Breast epithelium (tissue), 4 donors: ENCODE measurements at places on chromosomes 2 and 18. TPM values are rescaled to one million over a fixed set of nuclear protein-coding genes. Genes with fewer than 3 reads are reported as not detected.

GRCh38 chr2:62147610-62148301 lies 48.2 kb upstream of the B3GNT2 start:
- no peak overlapping the region for H3K4me3 ChIP-seq
- no peaks in the 10 kb centered on the region for H3K27me3 ChIP-seq
- no peak overlapping the region for H3K27ac ChIP-seq
- DNase-seq: no peak
- no peaks in the 10 kb centered on the region for H3K36me3 ChIP-seq
- no peaks in the 10 kb centered on the region for H3K4me1 ChIP-seq

GRCh38 chr2:8984855-8985254 lies 18.6 kb downstream of the MBOAT2 start:
- no peaks in the 10 kb centered on the region for H3K4me1 ChIP-seq
- no peaks in the 10 kb centered on the region for H3K27me3 ChIP-seq
- H3K4me3 ChIP-seq: no peak overlapping the region
- no peak for DNase-seq
- H3K36me3 ChIP-seq: no peaks in the 10 kb centered on the region

DNA sequence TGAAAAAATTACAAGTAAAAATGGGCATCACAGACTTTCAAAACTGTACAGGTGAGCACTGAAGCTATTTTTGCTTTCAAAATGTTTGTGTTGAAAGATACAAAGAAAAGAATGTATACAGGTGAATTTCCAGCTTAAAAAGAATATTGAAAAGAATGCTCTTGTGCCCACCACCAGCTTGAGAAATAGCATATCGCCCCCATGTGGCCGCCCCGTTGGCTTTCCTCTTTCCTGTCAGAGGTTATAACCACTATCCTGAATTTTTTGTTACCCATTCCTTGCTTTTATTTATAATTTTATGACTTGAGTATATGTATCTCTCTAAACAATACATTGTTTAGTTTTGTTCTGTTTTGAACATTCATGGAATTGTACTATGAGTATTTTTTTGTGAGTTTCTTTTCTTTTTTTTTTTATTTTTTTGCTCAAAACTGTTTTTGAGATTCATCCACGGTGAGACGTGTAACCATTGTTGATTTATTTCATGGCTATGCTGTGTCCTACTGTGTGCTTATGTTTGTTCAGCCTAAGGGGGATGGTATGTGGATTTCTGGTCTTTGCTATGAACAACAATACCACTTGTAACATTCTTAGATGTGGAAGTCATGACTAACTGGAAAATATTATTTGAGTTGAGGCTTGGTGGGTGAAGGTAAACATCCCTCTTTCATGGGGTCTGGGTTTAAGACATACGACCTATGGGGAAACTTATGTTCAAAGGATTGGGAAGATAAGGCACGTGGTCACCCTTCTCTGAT lies 11.6 kb downstream of the TRPM8 start:
- no peaks in the 10 kb centered on the region for H3K36me3 ChIP-seq
- H3K27me3 ChIP-seq: no peaks in the 10 kb centered on the region
- H3K4me3 ChIP-seq: no peak overlapping the region
- no peak for DNase-seq
- H3K27ac ChIP-seq: no peak overlapping the region
- no peaks in the 10 kb centered on the region for H3K4me1 ChIP-seq

DNA sequence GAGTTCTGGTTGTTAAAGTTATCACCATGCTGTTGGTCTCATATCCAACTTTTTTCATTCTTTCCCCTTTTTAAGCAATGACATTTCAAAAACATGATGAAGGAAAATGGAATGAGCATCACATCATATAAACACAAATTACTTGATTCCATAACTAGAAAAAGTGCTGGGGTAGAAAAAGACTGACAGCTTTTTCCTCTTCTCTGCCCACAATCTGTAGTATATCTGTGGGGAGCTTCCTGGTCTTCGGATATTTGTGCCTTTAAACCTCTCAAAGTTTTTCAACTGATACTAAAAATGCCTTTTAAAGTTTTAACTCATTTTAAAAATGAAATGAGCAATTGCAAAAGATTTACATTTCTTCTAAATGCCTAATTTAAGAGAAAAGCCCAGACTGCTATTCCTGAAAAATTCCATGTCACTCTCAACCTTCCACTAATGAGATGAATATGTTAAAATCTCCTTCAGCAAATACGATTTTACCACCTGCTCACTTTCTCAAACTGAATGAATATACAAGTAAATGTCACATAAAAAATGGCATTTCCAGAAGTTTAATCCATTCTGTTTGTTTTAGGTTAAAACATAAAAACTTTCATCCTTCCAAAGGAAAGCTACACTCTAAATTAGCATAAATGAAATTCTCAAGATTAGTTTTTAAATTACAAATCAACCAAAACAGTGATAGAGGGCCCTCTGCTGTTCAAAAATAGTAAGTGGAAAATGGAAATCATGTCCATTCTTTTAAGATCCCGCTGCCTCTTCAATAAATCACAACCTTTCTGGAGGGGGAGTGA lies 2.1 kb downstream of the DNAH7 start:
- no peak for DNase-seq
- H3K36me3 ChIP-seq: no peaks in the 10 kb centered on the region
- H3K4me3 ChIP-seq: no peak overlapping the region
- H3K4me1 ChIP-seq: no peaks in the 10 kb centered on the region
- H3K27ac ChIP-seq: no peak overlapping the region
- H3K27me3 ChIP-seq: no peaks in the 10 kb centered on the region

- H3K27me3 ChIP-seq: no peaks in the 10 kb centered on the region
- no peaks in the 10 kb centered on the region for H3K36me3 ChIP-seq
- DNase-seq: no peak
These were observed 23.0 kb downstream of the CYTIP start for GRCh38 chr2:157420771-157421323.

DNA sequence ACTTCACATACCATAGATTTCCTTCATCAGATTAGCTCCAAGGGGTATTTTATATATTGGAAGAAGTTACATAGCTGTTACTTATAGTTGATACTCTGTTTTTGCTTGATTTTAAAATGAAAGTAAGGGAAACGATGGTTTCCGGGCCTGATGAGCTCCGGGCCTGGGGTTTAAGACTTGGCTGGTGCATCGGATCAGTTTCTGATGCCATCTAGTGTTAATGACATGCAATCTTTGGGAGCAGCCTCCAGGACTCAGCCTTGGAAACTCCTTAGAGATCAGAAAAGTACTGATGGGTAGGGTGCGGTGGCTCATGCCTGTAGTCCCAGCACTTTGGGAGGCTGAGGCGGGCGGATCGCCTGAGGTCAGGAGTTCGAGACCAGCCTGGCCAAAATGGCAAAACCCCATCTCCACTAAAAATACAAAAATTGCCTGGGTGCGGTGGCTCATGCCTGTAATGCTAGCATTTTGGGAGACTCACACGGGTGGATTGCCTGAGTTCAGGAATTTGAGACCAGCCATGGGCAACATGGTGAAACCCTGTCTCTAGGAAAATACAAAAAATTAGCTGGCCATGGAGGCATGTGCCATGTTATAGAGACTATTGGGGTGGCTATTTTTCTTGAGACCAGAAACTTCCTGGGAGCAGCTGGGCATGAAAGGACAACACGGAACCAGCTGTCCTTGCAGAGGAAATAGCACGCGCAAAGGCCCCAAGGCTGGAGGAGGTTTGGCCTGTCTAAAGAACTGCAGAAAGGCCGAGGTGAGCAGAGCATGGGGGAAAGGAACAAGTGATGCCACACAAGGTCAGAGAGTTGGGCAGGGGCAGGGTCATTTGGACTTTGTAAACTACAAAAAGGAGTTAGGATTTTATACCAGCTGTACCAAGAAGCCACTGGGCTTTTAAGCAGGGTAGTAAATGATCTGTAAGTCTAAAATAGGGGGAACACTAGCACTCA lies 46.9 kb upstream of the CNOT11 start:
- peak; percentile 33 for DNase-seq
- no peaks in the 10 kb centered on the region for H3K36me3 ChIP-seq
- no peaks in the 10 kb centered on the region for H3K27me3 ChIP-seq
- peak overlapping the region; percentile 30 for H3K4me3 ChIP-seq
- H3K4me1 ChIP-seq: no peaks in the 10 kb centered on the region

DNA sequence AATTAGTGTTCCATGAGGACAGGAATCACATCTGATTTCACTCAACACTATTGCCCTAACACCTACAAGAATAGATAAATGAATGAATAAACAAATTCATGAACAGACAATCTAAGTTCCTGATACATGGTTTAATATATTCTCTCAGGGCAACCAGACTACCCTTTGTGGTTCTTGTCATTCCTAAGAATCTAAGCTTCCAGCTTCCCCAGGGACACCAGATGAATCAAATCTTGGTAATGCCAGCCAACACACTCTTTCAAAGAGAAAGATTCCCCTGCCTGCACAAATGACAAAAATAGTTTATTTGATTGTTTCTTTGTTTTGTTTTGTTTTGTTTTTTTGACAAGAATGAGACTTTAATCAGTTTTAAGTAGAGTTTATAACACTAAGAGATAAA lies 237.5 kb upstream of the CHAC2 start:
- no peaks in the 10 kb centered on the region for H3K36me3 ChIP-seq
- no peak overlapping the region for H3K27ac ChIP-seq
- no peak overlapping the region for H3K4me3 ChIP-seq
- H3K27me3 ChIP-seq: no peaks in the 10 kb centered on the region

DNA sequence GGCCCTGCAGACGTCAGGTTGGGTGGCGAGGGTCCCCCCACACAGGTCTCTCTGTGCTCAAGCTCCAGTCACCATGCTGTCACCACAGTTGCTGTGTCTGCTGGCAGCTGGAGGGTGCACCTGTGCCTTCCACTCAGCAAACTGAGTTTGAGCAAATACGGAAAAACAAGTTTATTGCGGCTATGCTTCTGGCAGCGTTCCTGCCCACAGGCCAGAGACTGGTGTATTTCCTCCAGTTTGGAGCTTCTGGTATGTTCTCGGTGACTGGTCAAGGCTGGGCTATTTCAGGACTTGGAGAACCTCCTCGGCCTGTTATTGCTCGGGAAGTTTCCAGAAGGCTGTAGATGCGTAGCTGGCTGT lies 132.6 kb downstream of the SEPTIN10 start:
- no peak overlapping the region for H3K4me3 ChIP-seq
- H3K27me3 ChIP-seq: no peaks in the 10 kb centered on the region
- H3K36me3 ChIP-seq: no peaks in the 10 kb centered on the region
- DNase-seq: peak; percentile 29
- H3K27ac ChIP-seq: no peak overlapping the region

- H3K27ac ChIP-seq: no peak overlapping the region
- H3K4me1 ChIP-seq: no peaks in the 10 kb centered on the region
- H3K4me3 ChIP-seq: no peak overlapping the region
- H3K27me3 ChIP-seq: no peaks in the 10 kb centered on the region
- H3K36me3 ChIP-seq: no peaks in the 10 kb centered on the region
These were observed 329.6 kb upstream of the MAP2 start for GRCh38 chr2:209094221-209094620.

- no peaks in the 10 kb centered on the region for H3K27me3 ChIP-seq
- DNase-seq: no peak
- H3K36me3 ChIP-seq: no peaks in the 10 kb centered on the region
- no peak overlapping the region for H3K4me3 ChIP-seq
- H3K27ac ChIP-seq: no peak overlapping the region
- H3K4me1 ChIP-seq: no peaks in the 10 kb centered on the region
These were observed 138.9 kb upstream of the DCC start for GRCh38 chr18:52200921-52201663.

- no peak overlapping the region for H3K27ac ChIP-seq
- no peak overlapping the region for H3K4me3 ChIP-seq
- no peak for DNase-seq
- H3K36me3 ChIP-seq: no peaks in the 10 kb centered on the region
- H3K27me3 ChIP-seq: no peaks in the 10 kb centered on the region
These were observed 79.4 kb downstream of the KCTD1 start for GRCh38 chr18:26468931-26469340.

DNA sequence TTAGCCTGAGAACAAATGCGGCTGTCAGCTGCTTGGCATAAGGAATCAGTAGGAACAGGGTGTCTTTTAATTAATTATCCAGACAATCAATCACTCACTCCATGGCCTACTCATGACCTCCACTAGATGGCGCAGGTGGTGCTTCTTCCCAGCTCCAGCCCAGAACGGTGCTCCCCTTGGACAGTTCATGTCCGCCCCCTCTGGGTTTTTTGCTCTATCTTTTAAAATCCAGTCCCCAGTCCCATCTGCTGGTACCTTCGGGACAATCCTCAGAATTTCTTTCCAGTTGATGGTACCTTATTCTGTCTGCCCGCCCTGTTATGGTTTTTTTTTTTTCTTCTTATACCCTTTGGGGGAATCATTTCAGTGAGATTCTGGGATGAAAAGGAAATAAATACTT lies 99.8 kb downstream of the CACNB4 start:
- H3K27ac ChIP-seq: no peak overlapping the region
- no peak for DNase-seq
- H3K4me1 ChIP-seq: no peaks in the 10 kb centered on the region
- H3K36me3 ChIP-seq: no peaks in the 10 kb centered on the region
- no peak overlapping the region for H3K4me3 ChIP-seq
- H3K27me3 ChIP-seq: no peaks in the 10 kb centered on the region

GRCh38 chr2:86344404-86344803 lies 7.0 kb upstream of the REEP1 start:
- H3K4me1 ChIP-seq: no peaks in the 10 kb centered on the region
- H3K27me3 ChIP-seq: no peaks in the 10 kb centered on the region
- H3K36me3 ChIP-seq: no peaks in the 10 kb centered on the region
- DNase-seq: no peak
- no peak overlapping the region for H3K4me3 ChIP-seq
- no peak overlapping the region for H3K27ac ChIP-seq

DNA sequence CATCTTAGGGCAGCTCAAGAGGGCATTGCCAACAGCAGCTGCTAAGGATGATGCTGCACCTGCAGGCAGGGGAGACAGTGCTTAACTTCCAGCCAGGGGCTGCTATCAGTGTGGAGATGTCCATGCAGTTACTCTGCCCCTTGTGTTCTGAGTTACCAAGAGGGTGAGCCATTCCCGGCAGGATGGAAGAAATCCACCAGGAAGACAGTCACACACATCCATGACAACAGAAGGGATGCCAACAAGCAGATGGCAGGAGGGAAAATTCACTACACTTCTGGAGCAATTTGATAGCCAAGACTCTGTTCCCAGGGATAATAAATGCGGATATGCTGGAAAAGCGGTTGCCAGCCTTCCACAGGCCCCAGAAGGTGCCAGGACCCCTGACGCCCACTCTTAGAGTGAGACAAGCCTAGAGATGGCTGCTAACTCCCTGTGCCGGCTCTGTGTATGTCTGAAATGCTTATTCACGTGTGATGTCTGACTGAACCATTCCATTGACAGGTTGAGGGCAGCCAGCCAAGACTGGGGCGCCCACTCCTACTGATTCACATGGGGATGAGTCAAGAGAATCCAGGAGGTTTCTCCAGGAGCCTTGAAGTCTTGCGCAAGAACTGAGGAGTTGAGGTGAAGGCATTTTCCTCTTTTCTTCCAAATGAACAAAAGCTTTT lies 24.5 kb downstream of the LOXHD1 start:
- no peak for DNase-seq
- no peak overlapping the region for H3K4me3 ChIP-seq
- no peak overlapping the region for H3K27ac ChIP-seq

Gene ZFAND2B
- total RNA-seq: 52.0 TPM

Gene AMER3
- not detected for total RNA-seq

Gene HTR2B
- 0.29 TPM for total RNA-seq
